ENCODE measurements at places on chromosomes 11 and 22. TPM values are rescaled to one million over a fixed set of nuclear protein-coding genes. Genes with fewer than 3 reads are reported as not detected.

The CCDC88B gene
- 2.9 TPM for total RNA-seq

GRCh38 chr11:102522312-102523188 is 8.0 kb downstream of the MMP7 start:
- no peak for DNase-seq

The FAT3 gene
- total RNA-seq = under 0.01 TPM

The C11orf21 gene
- total RNA-seq = not detected

DNA sequence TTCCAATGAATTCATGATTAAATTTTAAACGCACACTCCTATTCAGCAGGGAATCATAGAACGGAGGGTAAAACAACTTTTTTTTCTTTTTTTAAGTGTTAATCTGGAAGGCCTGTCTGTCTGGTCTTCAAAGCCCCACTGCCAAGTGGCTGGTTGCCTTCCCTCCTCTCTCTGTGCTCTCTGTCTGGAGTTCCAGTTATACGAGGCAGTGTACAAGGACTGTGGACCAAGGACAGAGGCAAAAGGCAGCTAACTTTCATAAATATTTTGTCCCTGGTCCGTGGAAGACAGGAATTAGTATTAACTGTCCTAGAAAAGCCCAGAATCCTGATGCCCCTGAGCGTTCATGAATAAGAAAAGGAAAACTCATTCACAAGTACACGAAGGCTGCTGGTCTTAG is 164.0 kb upstream of the E2F8 start:
- no peak for DNase-seq

The DMC1 gene
- 1.1 TPM for total RNA-seq

- no peak for DNase-seq
Observed at GRCh38 chr11:108685419-108686130, 20.7 kb downstream of the DDX10 start.

- DNase-seq = no peak
Observed at GRCh38 chr11:7534042-7534378, 20.2 kb downstream of the PPFIBP2 start.

The CEND1 gene
- not detected for total RNA-seq

- peak; percentile 95 for DNase-seq
Observed at GRCh38 chr11:60985991-60986915, 14.8 kb downstream of the CD6 start.

DNA sequence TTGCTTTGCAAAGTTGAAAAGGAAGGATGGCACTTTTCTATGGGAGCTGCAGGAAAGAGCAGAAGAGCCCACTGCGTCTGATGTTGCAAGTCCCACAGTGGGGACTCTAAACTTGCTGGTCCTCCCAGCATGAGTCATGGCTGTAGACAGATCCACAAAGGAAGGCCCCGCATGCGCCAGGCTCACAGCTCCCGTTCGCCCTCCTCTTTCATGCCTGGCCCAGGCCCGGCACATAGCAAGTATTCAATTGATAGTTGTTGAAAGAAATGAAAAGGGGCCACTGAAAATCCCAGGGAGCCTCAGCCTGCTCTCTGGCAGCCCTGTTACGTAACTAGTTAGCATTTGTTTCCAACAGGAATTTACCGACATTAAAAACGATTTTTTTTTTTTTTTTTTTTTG is 18.9 kb downstream of the AP1B1 start:
- DNase-seq = peak; percentile 70

GRCh38 chr11:27018902-27019529 is 21.6 kb upstream of the BBOX1 start:
- no peak for DNase-seq

The XBP1 gene
- total RNA-seq = 250 TPM

- DNase-seq = no peak
Observed at GRCh38 chr11:40246983-40247382, 1212.5 kb downstream of the LRRC4C start.

The MRGPRX3 gene
- total RNA-seq = 0.13 TPM

- DNase-seq = no peak
Observed at GRCh38 chr22:44956840-44957767, 52.7 kb downstream of the PHF21B start.

DNA sequence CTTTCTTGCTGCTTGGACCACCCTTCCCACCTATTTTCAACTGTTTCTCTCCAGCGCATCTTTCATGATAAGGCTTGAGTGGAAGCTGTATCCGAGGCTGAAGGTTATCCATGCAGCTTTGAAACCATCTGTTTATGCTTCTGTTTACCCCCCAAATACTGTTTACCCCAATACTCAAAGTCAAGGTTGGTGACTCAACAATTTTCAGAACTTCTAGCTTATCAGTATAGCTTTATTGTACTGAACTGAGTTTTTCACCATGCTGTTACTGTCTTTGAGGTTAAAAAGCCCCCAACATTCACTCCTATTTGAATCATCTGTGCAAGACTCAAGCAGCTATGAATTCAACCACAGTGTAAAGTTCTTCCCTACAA is 1.1 kb upstream of the CABIN1 start:
- DNase-seq = no peak

The TBX1 gene
- total RNA-seq = 12.9 TPM

DNA sequence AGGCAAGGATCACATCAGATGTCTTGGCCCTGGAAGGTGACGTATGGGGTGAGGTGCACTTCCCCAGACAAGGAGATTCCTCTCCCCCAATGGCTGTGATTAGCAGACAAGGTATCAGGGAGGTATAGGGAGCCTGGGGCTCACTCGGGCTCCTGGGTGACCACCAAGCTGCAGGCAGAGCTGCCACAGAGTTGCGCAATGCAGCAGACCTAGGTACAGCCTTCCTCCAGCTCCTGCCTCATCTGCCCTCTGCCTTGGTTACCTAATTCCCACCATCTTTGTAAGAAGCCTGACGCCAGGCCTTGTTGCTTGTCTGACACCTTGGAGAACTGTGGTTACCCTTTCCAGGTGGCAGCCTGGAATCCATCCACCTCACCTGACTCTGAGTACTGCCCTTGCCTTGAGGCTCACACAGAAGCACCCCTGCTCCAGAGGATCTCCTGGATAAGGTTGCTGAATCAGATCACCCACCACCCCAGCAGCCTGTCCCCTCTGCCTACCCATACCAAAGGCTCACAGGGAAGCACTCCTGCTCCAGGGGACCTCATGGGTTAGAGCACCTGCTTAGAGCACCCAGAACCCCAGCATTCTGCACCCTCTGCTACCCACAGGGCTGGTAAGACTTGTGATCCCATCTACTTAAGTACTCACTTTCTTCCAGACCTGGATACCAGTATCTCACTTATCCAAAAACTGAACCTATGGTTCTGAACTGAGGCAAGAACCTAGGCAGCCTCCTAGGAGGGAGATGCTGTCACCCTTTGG is 40.4 kb downstream of the GAB4 start:
- DNase-seq = no peak

GRCh38 chr11:113497066-113497910 is 22.1 kb upstream of the DRD2 start:
- no peak for DNase-seq

The TYR gene
- not detected for total RNA-seq

DNA sequence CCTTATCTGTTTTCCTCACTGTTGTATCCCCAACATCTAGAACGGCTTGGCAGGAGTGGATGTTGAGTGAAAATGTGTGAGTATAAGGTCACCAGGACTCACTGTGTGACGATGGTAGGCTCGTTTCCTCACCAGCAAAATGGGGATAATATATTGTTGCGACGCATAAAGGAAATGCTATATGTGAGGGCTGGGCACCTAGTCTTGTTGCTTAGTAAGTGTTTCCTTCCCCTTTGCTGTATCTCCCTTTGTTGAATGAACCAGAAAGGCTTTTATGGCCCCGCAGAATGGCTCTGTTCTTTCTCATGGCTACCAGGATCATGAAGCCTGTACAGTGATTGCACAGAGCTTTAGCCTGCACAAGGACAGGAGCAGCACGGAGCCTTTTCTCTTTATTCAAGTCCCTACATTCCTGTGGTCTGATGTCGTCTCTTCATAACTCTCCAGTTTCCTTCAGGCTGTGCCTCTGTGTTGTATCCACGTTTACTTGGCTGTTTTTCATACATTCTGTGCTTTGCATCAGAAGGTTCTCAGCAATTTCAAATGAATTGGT is 5.4 kb downstream of the TNRC6B start:
- peak; percentile 59 for DNase-seq

The MAPK8IP2 gene
- 0.53 TPM for total RNA-seq

- peak; percentile 23 for DNase-seq
Observed at GRCh38 chr11:45105233-45105983, 41.0 kb upstream of the PRDM11 start.

DNA sequence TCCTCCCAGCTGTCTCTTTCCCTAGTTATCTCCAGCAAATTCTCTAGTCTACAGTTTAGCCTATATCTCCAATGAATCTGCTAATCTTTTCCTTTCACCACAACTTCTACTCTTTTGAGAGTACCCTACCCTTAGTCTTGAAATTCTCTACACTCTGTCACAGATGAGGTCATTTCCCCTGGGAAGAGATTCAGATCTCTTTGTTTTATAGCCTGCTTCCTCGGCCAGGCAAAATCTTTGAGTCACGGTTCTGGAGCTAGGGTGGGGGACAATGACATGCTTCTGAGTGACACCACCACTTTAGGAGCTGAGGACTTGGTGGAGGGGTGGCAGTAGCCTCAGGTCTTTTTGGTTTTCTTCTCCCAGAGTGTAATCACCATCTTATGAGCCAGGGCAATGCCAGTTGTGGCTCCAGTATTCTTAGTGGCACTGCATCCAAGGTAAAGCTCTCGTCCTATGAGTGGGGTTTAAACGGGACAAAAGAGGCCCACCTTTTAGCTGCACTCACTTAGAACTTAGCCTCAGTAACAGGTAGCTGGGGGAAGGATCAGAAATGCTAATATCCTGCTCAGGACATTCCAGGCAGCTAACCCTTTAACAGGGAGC is 98.5 kb upstream of the RRM1 start:
- DNase-seq = peak; percentile 8

GRCh38 chr11:16793009-16793408 is 54.6 kb downstream of the C11orf58 start:
- DNase-seq = no peak

The SPI1 gene
- total RNA-seq = not detected

- DNase-seq = no peak
Observed at GRCh38 chr22:50715776-50716175, 22.2 kb upstream of the ACR start.

- DNase-seq = no peak
Observed at GRCh38 chr22:47629791-47630655, 867.6 kb downstream of the TBC1D22A start.

The KRTAP5-5 gene
- not detected for total RNA-seq

DNA sequence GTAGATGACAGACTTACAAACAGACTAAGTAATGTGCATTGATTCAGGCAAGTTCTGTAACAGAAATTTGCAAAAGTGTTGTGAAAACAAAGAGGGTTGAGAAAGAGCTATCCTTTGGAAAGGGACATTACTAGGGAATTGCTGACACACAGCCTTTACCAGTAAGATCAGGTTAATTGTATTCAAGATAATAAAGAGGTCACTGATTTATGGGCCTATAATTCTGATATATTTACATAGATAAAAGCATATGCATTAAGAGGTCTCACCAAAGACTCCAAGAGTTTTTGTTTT is 138.7 kb downstream of the MAML2 start:
- no peak for DNase-seq

DNA sequence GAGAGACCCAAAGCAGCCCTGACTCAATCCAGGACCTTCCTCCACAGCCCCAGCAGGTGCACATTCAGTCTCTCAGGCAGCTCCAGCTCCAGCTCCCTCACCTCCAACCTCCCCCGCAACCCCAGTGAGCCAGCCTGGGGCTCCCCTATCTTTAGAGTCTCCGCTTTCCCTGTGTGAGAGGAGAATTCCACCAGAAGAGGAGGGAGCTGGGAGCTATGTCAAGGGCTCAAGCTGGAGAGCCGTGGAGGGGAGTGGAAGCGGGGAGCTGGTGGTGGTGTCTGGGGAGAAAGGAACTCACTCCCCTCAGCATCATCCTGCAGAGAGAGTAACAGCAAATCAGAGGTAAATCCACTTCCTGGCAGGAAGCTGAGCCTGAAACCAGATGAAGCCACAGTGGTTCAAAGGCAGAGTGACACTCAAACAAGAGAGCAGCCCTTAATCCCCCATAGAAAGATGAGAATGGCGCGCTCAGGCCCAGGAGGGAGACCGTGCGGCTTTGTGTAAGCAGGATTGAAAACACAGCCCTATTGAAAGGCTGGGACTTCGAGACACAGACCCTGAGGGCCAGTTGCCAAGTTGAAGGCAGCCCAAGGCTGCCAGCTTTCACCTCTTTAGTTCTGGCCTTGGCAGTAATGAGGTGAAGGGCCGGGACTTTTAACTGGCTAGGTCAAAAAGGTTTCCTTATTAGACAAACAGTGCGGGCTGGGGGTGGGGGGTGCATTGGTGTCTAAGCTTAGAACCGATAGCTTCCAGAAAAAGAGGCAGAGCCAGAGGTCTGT is 21.4 kb upstream of the CDON start:
- no peak for DNase-seq

GRCh38 chr11:85813721-85814120 is 2.8 kb upstream of the SYTL2 start:
- peak; percentile 61 for DNase-seq

- DNase-seq = no peak
Observed at GRCh38 chr11:87298155-87298554, 260.4 kb downstream of the TMEM135 start.

- no peak for DNase-seq
Observed at GRCh38 chr11:35459489-35459888, 40.1 kb upstream of the SLC1A2 start.

DNA sequence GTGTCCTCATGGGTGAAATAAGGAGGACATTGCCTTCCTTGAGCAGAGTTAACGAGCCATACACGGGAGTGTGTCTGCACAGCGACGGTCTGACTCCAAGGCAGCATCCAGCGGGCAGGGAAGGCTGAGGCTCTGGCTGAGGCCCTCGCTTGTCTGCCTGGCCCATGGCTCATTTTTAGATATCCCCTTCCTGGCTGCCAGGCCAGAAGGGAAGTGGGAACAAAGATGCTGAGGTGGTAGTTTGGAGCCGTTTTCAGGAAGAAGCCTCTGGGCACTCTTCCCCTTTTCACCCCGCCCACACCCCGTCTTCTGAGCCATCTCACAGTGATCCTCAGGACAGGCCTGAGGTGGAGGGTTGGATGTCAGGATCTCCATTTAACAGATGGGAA is 3.0 kb upstream of the SLCO2B1 start:
- no peak for DNase-seq

DNA sequence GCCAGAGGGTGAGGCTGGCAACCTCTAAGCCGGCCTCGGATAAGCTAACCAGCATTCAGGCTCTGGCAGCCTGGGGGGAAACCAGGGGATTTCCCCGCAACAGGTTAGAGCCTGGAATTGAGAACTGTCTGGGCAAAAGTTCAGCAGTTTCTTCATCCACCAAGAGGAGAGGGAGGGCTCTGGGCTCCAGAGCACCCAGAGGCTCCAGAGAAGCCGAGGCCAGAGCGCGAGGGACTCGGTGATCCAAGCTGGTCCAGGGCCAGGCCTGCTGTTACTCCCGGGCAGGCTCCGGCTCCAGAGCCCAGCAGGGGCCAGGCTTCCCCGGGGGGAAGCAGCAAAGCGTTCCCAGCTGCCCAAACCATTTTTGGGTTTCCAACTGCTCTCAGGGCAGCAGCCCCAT is 13.3 kb upstream of the SH3BP1 start:
- DNase-seq = no peak

- DNase-seq = peak; percentile 8
Observed at GRCh38 chr11:80167766-80168165, 726.9 kb upstream of the TENM4 start.

DNA sequence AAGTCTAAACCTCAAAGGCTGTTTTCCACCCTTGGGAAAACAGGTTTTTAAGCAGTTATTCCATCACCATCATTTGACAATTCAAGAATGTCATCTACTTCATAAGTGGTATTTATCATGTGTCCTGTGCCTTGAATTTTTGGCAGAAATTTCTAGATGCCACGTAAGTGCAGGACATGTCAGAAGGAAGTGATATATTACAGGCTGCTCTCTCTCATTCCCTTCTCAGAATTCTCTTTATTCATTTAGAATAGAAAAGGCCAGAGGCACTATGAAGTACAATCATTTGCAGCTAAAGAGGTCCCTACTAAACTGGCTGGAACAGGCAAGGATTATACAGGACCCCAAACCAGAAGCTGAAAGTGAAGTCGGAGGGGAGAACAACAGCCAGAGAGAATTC is 11.9 kb downstream of the RBFOX2 start:
- no peak for DNase-seq
